H9 (cell line): ENCODE measurements at places on chromosomes 12 and 14.

- DNase-seq, result peak; percentile 85
These were observed 754 bp downstream of the KRT18 start for GRCh38 chr12:52949413-52950331.

- DNase-seq, result peak; percentile 90
These were observed 77.4 kb downstream of the SCARB1 start for GRCh38 chr12:124786061-124786964.

DNA sequence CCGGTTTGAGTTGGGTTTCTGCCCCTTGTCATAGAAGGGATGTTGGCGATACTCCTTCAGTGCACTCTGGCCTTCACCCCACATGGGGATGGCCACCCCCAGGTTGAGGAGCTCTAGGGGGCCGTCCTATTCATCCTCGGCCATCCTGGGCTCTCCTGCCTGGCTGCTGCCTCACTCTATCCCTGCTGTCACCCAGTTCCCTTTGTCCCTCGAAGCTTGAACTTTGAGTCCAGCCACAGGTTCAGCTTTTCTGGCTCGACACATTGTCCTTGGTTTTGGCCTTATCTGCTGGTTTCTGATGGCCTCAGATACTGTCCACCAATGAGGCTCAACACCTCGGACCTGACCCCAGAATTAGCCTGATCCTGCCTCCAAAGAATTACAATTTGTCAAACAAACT is 58.6 kb downstream of the C14orf132 start:
- no peak for DNase-seq

GRCh38 chr14:90105756-90106155 is 44.0 kb downstream of the KCNK13 start:
- no peak for DNase-seq

DNA sequence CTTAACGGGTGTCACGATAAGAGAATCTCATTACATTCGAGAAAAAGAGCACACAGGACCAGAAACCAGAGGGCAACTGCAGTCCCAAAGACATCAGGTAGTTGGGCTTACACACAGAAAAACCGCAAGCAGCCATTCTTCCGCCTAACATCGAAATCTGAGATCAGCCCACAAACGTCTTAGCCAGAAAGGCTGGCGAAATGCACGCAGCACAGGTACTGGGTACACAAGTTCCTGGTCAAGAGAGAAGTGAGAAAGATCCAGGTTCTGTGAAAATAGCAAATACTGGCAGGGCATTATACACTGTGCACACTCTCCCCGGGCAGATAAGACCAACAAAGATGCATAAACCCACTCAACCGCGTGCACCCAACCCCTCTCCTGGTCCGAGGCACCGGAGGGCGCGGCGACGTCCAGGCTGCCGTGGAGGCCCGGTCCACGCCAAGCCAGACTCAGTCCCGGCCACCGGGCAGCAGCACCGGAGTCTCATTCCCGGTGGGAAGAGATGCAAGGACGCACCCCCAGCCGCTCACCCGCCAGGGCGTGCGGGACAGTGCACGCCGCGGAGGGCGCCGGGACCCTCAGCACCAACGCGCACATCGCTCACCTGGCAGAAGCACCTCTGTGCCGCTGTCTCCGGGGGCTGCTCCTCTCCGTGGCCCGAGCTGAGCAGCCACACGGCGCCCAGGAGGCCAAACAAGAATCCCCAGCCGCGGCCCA is 437 bp downstream of the ERO1A start:
- DNase-seq, result no peak

DNA sequence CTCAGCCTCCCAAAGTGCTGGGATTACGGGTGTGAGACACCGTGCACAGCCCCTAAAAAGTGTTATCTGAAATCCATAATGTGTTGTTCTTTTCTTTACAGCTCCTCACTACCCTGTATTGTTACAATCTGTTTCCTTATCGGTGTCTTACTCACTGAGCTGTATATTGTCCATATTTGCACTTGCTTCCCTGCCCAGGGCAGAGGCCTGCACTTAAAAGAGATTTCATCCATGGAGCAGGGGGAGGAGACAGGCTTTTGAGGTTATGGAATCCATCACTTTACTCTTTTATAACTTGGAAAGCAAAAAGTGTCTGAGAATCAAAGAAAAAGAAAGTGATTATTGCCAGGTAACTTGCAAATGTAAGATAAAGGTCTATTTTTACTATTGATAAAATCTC is 251.0 kb downstream of the DIO2 start:
- DNase-seq, result no peak

DNA sequence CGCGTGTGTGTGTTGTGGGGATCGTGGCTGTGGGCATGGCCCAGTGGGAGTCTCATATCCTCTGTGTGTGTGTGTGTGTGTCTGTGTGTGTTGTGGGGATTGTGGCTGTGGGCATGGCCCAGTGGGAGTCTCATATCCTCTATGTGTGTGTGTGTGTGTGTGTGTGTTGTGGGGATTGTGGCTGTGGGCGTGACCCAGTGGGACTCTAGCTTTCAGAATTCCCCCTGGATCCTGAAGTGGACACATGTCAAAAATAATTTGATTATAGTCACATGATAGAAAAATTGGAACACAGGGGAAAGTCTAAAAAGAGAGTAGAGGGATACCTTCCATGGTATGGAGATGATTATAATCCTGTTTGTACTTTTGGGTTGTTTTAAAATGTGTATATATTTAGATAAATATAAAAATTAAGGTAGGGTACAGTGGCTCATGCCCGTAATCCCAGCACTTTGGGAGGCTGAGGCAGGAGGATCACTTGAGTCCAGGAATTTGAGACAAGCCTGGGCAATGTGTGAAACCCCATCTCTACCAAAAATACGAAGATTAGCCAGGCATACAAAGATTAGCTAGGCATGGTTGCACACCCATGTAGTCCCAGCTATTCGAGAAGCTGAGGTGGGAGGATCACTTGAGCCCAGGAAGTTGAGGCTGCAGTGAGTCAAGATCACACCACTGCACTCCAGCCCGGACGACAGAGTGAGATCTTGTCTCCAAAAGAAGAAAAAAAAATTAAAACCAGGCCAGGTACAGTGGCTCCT is 11.0 kb downstream of the PAPLN start:
- no peak for DNase-seq
